ENCODE measurements at places on chromosomes 6 and 20. TPM values are rescaled to one million over a fixed set of nuclear protein-coding genes. Genes with fewer than 3 reads are reported as not detected.

GRCh38 chr6:165086814-165087213 lies 222.6 kb downstream of the C6orf118 start:
- no peak overlapping the region for H3K4me3 ChIP-seq
- no peak for DNase-seq

ENPP1 gene
- 2.2 TPM for total RNA-seq

GRCh38 chr20:59163631-59164530 lies at the start of gene ZNF831:
Gene ZNF831 (plus strand): TSS chr20:59163821. CDS start chr20:59191020, 27,199 bp downstream.
- DNase-seq, result no peak
- H3K4me3 ChIP-seq, result peak within 1 kb of the TSS; percentile 81
- H3K4me1 ChIP-seq, result peaks cover 94% of the 10 kb centered on the region
- H3K36me3 ChIP-seq, result no peaks in the 10 kb centered on the region
- peak within 1 kb of the TSS; percentile 95 for H3K27ac ChIP-seq

DNA sequence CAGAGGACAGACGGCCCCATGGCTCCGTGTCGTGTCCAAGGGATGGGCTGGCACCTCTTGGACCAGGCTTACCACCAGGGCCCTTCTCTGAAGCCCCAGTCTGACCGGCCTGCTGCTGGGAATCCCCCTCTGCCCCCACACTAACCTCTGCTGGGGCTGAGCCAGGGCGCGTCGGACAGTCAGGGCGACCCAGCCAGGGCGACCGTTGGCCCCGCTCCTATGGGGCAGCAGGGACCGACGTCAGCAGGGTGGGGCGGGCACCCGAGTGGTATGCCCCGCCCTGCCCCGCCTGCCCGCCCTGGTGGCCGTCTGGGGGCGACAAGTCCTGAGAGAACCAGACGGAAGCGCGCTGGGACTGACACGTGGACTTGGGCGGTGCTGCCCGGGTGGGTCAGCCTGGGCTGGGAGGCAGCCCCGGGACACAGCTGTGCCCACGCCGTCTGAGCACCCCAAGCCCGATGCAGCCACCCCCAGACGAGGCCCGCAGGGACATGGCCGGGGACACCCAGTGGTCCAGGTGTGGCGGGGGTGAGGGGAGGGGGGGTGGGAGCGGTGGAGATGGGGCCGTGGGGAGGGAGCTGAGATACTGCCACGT lies at the start of gene SLC17A9:
Gene SLC17A9 (plus strand): TSS at position 337 of the 595 bp plus-strand sequence. CDS start 122 bp downstream, at position 459.
- H3K27me3 ChIP-seq, result no peaks in the 10 kb centered on the region
- peak within 1 kb of the TSS; percentile 63 for H3K27ac ChIP-seq
- peaks cover 5% of the 10 kb centered on the region for H3K36me3 ChIP-seq
- DNase-seq, result peak; percentile 65

DNA sequence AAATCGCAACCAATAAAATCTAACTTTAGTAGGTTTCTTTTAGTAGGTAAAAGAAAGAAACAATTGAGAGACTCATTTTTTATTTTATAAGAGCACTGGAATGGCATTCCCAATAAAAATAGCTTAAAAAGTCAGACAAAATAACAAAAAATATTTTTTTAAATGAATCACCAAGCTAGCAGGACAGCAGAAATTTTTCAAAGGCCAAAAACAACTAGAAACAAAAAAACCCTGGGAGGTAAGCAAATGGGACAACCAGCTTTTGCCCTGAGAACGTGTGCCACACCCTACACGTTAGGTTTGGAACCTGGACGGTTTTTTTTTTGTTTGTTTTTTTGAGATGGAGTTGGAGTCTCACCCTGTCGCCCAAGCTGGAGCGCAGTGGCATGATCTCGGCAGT lies 19.6 kb downstream of the GPLD1 start:
- H3K27me3 ChIP-seq, result no peaks in the 10 kb centered on the region
- no peak overlapping the region for H3K27ac ChIP-seq
- H3K4me3 ChIP-seq, result no peak overlapping the region
- no peak for DNase-seq
